ENCODE measurements at places on chromosomes 3 and 15.

DNA sequence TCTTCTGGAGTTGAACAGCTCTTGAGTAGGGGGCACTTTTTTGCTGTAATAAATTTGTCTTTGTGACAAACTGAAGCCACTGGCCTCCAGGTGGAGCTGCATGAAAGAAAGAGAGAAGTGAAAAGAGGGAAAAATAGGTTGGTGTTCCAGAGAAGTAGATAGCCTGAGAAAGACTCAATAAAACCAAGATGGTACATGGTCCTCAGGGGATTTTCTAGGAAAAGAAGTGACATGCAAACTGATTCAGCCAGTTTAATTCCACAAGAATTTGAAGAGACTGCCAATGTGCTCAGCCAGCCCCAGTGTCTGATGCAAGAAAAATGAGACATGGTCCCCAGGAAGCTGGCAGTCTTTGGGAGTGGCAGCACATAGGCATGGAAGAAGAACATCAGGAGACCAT is 152.7 kb downstream of the CD47 start:
- DNase-seq = peak; percentile 14

- no peak for DNase-seq
Measured at GRCh38 chr3:13025778-13026518, 47.3 kb downstream of the IQSEC1 start.

DNA sequence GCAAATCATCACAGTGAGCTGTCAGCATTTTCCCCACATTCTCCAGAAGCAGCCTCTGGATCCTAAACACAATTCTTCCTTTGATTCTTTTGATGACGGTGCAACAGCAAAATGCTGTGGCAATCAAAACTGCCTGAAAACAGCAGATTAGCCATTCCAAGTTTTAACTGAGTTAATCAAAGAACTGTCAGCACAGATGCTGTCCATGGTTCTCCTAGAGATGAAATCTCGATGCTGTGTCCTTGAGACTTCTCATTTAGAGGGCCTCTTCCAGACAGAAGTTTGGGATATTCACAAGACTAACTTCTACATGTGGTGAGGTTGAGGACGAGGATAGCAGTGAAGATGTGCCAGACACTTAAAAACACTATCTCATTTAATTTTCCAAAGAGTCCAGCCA is 50.4 kb upstream of the GYG1 start:
- no peak for DNase-seq

DNA sequence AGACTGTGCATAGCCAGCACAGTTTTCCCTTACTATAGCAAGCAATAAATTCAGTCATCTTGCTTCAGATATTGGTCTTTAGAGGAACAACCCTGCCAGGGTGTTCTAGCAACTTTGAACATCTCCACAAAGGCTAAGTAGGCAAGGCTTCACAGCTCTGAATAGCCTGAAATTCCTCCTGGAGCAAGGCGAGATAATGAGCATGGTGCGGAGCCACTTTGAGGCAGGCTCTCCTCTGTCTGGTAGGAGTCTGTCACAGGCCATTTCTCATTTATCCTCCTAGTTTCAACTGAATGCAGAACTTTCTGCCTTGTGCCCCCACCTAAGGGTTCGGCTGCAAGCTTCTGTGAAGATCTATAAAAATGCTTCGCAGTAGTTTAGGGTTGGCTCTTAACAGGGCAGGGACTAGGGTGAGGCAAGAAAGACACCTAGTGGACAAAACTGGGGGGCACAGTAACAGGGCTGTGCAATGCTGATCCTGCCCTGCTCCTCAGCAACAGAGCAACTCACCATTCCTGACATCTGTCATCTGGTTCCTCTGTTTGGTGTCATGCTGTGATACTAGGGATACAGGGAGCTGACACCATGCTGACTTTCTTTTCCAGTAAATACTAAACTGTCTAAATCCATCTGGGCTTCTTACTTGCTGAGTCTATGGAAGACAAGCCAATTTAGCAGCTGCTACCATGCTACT is 16.6 kb upstream of the EHHADH start:
- no peak for DNase-seq

- DNase-seq = no peak
Measured at GRCh38 chr3:169940470-169941181, 26.0 kb upstream of the SEC62 start.

DNA sequence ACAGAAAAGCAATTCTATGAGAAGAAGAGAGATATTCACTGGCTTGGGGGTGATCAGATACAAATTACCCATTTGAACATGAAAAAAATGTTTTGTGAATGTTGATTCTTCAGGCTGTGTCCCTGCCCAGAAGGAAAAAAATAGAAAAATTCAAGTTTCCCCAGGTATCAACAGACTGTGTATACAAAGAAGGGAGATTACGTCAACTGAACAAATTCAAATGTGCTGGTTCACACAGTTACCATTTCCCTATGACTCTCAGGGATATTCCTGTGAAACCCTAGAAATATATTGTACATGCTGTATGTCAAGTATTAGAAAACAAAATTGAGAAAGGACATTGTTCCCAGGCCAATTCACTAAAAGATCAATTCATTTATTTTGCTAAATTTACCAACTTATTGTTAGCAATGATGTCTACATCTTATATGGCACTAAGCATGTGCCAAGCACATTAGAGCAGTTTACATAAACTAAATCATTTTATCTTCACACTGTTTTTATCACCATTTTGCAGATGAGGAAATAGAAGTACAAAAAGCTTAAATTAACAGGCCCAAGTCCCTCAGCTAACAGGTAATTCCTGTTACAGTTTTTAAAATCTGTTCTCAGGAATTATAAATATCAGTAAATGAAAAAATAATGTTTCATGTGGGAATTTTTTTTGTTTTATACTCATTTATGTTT is 306.7 kb upstream of the ROBO2 start:
- DNase-seq = no peak

GRCh38 chr3:63949005-63949404 is 36.8 kb upstream of the SCAANT1 start:
- no peak for DNase-seq
